Brain (organoid and tissue), 16 donors: ENCODE measurements at places on chromosomes 7 and 10.
A peak's percentile ranks its signal among the peaks of the same experiment; 100 is the strongest.

DNA sequence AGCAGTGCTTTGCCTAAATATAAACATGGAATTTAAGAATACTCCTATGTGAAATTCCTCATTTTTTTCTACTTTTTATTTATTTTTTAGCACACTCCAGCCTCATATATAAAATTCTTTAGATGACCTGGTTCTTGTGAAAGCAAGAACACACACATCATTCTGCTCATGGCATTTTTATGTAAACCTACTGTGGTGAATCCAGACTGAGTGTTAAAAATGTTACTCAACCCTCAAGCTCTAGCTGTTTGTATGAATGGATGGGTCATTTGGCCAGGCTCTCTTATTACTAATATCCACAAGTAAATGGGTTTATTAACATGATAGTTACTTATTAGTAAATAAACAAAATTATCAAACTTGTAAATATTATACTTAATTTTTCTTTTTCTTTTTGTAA is 551.7 kb upstream of the LRRN3 start:
- DNase-seq, result no peak

DNA sequence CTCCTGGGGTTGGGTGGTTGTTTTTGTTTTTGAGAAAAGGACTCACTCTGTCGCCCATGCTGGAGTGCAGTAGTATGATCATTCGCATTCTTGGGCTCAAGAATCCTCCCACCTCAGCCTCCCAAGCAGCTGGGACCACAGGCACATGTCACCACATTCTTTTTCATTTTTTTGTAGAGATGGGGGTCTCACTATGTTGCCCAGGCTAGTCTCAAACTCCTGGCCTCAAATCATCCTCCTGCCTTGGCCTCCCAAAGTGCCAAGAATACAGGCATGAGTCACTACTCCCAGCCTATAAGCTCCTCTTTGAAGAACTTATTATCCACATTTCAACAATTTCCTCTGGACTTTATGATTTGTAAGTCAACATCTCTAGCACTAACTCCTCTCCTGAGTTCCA is 102.7 kb downstream of the KMT2C start:
- DNase-seq, result no peak

- DNase-seq, result no peak
Measured at GRCh38 chr10:6083523-6084475, 5.0 kb upstream of the RBM17 start.

- no peak for DNase-seq
Measured at GRCh38 chr10:24700948-24701347, 22.7 kb downstream of the ARHGAP21 start.

- DNase-seq, result no peak
Measured at GRCh38 chr7:113730309-113730955, 188.4 kb downstream of the PPP1R3A start.

DNA sequence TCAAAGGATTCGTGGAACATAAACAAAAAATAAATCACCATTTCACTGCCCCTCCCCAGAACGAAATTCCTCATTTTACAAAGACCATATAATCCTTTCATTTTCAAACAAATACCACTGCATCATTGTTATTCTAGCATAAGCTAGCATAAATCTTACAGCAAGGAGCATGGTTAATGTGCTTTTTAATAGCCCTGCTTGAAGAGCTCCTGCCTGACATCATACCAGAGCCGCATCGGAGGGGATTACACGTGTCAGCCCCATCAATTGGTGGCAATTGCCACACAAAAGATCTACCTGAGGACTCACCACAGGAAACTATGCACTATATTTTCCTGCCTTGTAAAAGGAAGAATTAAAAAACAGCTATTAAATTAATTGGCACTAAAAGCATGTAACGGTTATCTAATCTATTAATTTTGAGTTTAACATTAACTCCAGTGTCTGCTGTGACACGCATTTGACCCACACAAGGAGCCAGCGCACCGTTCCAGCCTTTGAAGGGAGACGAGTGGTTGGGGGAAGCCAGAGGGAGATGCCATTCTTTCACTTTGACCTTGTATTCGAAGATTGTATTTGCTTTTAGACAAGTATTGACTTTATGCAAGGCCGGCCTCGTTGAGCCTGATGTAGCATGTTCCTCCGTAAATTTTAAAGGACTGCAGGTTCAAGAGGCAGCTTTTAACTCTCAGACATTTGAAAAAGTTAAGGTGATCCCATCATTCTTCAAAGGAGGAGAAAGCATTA is 261.1 kb upstream of the RNF32 start:
- DNase-seq, result peak; percentile 61

DNA sequence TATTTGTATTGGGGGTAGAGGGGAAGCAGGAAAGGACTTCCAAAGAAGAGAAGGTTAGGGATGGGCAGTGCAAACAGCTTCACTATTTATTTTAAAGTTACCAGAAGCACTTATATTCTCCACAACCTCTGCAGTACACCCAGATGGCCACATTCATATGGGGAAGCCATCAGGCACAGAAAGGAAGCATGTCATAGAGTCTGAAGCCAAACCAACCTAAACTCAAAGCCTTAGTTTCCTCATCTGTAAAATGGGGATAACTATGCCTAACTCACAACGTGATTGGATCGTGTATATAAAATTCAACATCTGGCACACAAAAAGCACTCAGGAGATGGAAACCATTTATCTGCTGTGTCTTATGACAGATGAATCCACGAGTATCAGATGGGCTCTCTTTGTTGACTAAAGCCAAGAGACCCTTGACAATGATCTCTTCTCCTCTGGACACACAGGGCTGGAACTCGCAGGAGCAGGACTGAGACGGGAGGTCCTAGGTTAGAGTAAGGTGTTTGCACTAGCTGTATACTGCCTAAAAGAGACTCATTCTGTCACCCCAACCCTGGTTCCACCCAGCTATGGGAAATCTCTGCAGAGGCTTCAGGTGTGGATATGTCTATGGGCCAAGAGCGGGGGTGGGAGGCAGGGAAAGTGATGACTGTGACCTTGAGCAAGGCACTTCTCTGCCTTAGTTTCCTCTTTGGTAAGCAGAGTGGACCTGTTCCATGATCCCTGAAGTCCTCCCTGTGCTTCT is 1.8 kb downstream of the KIAA1549 start:
- DNase-seq, result no peak

- peak; percentile 89 for DNase-seq
Measured at GRCh38 chr10:10958041-10958440, 59.6 kb upstream of the CELF2 start.
